Brain (organoid and tissue), 16 donors: ENCODE measurements at places on chromosomes 4 and X.

DNA sequence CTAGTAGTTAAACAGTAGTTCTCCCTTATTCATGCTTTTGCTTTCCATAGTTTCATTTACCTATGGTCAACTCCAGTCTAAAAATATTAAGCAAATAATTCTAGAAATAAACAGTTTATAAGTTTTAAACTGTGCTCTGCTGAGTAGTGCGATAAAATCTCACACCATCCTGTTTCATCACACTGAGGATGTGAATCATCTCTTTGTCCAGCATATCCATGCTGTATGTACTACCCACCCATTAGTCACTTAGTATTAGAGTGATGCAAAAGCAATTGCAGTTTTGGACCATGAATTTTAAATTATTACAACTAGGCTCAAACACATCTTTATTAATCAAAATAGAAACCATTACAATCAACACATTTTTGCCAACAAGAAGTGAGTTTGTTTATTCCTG, 187.4 kb downstream of the TEX13C start:
- DNase-seq = no peak

GRCh38 chrX:123993326-123993725, 31.8 kb downstream of the STAG2 start:
- DNase-seq = no peak

DNA sequence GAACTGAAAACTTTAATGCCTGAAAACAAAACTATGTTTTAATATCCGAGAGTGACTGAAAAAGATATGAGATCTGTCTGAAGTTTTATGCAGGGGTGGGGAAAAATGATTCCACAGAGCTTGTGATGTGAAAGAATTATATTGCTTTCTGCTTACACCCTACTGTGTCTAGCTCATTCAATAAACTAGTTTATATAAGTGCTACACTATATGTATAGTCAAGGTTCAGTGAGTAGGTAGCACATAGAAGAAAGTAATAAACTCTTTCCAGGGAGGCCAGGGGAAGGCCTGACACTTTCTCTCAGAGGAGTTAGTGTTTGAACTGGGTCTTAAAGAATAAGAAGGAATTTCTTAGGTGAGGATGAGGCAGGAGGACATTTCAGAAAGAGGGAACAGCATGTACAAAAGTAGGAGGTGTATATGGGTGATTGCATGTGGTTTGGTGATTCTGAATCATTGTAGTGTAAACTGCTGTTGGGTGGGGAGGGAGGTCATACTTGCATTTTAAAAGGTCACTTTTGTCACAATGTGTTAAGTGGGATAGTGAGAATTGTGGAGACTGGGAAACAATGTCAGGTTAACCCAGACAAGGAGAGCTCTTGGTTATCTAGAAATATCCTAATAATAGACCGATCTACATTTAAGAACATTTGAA, 25.1 kb upstream of the TEX13D start:
- DNase-seq = no peak

DNA sequence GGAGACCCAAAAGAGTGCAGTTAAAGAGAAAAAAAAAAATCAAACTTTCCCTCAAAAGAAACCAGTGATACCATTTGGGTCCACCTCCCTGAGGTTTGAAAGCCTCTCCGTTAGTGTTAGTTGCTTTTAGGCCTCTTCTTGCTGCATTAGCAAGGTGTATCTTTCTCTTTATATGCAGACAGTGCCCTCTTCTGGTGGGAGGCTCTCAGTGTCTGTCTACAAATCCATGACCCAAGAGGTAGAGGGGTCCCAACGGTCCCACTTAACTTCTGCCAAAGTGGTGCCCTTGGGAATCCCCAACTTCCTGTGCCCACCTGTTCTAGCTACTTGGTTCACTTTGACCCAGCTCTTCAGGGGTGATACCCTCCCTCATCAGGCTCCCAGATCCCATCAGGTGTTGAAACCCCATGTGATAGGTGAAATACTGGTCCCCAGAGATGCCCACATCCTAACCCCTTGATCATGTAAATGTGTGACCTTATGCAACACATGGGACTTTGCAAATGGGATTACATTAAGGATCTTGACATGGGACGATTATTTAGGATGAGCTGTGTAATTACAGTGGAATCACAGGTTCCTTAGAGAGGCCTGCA, 63.7 kb upstream of the CD99 start:
- no peak for DNase-seq

GRCh38 chr4:112173593-112174558, 28.6 kb downstream of the FAM241A start:
- DNase-seq = no peak

GRCh38 chr4:125346616-125347015, 31.9 kb downstream of the FAT4 start:
- no peak for DNase-seq
